ENCODE measurements at places on chromosomes 1 and 21.
A peak's percentile ranks its signal among the peaks of the same experiment; 100 is the strongest.

GRCh38 chr1:25541889-25542658, 1.3 kb upstream of the LDLRAP1 start:
- no peak for DNase-seq

DNA sequence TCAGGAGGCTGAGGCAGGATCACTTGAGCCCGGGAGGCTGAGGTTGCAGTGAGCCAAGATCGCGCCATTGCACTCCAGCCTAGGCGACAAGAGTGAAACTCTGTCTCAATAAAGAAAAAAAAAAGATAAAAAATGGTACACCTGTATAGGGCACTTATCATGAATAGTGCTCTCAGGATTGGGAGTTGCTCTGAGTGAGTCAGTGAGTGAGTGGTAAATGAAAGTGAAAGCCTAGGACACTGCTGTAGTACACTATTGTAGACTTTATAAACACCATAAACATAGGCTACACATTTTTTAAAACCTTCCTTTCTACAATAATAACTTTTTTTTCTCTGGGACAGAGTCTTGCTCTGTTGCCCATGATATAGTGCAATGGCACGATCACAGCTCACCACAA, 16.8 kb downstream of the PHTF1 start:
- DNase-seq, result no peak

- DNase-seq, result no peak
Measured at GRCh38 chr1:28244549-28245251, 8.8 kb downstream of the ATP5IF1 start.

DNA sequence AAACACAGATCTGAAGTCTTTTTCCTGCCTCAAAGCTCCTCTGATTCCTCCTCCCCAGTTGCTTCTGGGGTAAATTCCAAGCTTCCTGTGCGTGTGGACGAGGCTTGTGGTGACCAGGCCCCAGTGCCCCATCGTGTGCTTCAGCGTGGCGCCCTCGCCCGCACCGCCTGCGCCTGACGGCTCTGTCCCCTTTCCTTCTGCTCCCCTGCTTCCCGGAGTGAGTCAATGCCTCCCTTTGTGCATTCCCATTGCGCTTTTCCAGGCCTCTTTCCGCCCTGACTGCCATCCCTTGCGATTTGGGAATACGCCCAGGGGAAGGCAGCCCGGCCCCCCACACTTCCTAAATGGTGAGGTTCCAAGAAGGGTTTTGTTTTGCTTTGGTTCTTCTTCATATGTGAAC, 36.3 kb downstream of the FAAP20 start:
- DNase-seq, result no peak

GRCh38 chr1:173635116-173635515, at the start of gene TEX50:
TSS of gene TEX50 (plus strand) at chr1:173635338. CDS start at chr1:173635522, 184 bp downstream.
- no peak for DNase-seq

DNA sequence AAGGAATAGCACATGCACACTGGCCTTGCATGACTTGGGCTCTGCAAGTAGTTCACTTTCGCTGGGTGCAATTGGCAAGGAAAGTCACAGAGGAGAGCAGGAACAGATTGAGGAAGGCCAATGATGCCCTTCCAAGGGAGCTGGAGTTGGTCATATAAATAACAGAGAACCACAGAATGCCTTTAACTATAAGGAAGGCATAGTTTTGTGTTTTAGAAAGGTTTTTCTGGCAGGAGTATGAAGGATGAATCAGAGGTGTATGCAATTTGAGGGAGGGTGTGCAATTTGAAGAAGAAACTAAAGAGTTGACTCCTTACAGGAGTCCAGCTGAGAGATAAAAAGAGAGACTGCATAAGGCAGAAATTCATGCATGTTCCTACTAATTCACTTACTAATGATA, 112.1 kb downstream of the PHTF1 start:
- DNase-seq, result no peak

DNA sequence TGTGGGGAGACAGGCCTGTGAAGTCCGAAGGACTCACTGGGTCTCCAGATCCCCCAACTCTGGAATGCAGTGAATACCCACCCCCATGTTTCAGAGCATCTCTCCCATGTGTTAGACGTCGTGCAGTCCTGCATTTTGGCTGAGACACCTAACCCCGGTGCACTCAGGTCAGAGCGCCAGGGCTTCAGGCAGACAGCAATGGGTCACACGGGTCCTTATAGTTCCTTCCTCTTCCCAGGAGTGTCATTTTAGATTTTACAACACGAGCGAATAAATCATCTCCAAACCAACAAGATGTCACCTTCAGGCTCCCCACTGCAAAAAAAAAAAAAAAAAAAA, 5.1 kb downstream of the PRRX1 start:
- no peak for DNase-seq

- no peak for DNase-seq
Measured at GRCh38 chr1:204219971-204220616, 6.3 kb upstream of the GOLT1A start.

GRCh38 chr1:15212216-15212953, 34.6 kb upstream of the FHAD1 start:
- no peak for DNase-seq

- DNase-seq, result no peak
Measured at GRCh38 chr1:157240495-157241184, 102.4 kb upstream of the ETV3 start.

DNA sequence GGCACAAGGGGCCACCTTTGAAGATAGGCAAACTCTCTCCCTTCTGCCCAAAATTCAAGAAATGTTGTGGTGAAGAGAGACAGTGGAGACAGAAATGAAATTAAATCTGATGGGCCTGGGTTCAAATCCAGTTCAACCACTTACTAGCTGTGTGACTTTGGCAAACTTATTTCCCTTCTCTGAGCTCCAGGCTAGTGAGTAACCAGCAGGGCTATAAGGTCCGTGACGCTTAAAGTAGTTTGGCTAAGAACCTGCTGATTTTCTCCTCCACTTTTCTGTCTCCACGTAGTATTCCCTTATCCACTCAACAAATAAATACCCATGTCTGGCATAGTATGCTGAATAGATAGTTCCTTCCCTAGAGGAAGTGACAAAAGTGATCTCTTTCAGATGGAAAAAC, 1.9 kb downstream of the SLC2A1 start:
- DNase-seq, result no peak

DNA sequence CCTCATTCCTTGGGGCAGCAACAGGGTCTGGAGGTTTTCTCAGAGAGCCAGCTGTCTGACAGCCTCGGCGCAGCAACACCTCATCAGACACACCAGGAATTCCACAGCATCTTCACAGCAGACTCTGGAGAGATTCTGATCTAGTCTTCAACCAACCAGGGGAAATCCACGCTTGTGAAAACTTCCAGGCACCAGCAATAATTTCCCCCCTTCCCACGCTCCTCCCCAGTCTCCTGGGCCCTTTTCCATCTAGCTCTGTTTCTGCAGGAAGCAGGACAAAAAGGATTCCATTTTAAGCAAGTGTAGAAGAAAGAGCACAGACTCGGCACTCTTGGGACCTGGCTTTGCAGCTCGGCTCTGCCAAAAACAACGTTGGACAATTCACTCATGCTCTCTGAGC, 44.3 kb upstream of the CAPZB start:
- DNase-seq, result no peak

DNA sequence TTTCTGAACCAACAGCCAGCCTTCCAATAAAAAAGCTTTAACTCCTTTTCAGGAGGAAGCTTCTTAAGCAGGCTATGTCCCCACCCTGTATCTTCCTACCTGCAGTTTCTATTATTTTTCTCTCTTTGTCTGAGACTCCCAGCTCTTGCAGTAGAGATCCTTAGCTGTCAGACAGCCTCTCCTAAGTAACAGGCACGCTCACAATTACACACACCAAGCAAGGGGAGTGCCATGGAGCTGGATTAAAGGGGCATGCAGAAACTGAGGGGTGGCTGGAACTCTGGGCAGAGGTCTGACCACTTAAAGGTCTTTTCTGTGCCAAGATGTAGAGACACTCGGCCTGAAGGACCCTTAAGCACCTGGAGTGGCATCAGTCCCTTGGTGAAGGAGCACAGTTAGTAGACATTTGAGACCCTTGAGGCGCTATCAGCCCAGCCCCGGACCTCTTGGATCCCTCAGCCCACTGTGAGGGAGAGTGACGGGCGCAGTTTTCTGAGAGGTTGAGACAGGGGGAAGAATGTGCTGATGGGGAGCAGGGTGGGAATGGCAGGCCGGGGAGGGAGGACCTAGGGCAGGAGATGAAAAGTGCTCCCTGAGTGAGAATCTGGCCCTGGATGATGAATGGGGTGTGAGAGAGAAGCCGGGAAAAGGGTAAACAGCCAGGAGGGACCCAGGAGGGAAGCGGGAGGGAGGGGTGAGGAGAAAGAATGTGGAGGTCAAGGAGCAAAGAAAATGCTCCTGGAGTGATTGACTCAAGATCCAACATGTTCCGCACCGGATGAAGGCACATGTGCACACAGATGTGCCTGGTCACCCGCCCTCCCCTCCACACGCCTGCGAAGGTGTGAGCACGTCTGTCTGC, 13.3 kb downstream of the PLXNA2 start:
- DNase-seq, result no peak

GRCh38 chr1:116983678-116984077, 17.9 kb upstream of the CD101 start:
- no peak for DNase-seq

- no peak for DNase-seq
Measured at GRCh38 chr1:112992780-112993179, 36.8 kb upstream of the SLC16A1 start.

DNA sequence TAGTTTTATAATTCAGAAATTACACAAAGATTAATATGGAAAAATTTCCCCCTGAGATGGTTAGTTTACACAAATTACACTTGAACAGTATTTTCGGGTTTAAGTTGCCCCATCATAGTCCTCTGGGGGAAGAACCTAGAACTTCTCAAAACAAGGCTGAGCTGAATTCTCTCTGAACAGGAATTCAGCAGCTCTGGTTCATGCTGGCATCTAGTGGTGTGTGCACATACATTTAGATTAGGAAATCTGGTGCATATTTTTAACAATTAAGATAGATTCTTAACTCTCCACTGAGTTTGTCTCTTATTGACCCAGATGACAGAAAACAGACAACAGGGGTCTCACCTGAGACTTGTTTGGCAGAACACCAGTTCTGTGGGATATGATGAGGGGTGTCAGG, 410.7 kb downstream of the DSCAM start:
- DNase-seq, result no peak

- no peak for DNase-seq
Measured at GRCh38 chr1:90502194-90502593, 214.9 kb downstream of the BARHL2 start.

DNA sequence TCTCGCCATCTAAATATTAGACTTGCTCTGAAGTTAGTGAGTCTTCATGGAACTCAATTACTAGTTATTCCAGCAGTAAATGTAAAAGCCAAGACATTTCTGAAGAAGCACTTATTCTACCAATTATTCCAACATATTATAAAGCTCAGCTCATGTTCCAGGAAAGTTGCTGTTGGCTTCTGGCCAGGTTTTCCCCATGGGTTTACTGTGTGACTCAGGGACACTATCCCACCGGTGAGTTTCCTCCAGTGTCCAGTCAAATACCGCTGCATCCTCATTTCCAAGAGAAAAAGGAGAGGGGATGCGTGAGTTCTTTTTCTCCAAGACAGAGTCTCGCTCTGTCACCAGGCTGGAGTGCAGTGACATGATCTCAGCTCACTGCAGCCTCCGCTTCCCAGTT, 9.2 kb upstream of the HHIPL2 start:
- no peak for DNase-seq

DNA sequence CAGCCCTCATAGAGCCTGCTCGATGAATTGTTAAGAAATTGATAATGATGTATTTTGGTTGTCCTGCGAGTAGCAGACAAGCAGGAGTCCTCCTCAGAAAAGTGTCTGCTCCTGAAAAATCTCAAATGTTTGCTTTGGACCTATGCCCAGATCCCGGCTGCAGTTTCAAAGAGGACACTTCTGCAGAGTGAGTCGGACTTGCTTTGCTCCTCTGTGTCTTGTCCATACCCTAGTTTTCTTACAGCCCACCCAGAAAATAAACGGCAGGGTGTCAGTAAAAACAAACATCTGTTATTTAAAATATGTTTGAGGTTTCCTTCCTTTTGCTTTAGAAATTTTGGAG, 2.8 kb downstream of the S100A10 start:
- no peak for DNase-seq

- DNase-seq, result no peak
Measured at GRCh38 chr1:158283965-158284364, 5.8 kb upstream of the CD1C start.

- no peak for DNase-seq
Measured at GRCh38 chr1:56133522-56134472, 445.6 kb downstream of the PLPP3 start.

DNA sequence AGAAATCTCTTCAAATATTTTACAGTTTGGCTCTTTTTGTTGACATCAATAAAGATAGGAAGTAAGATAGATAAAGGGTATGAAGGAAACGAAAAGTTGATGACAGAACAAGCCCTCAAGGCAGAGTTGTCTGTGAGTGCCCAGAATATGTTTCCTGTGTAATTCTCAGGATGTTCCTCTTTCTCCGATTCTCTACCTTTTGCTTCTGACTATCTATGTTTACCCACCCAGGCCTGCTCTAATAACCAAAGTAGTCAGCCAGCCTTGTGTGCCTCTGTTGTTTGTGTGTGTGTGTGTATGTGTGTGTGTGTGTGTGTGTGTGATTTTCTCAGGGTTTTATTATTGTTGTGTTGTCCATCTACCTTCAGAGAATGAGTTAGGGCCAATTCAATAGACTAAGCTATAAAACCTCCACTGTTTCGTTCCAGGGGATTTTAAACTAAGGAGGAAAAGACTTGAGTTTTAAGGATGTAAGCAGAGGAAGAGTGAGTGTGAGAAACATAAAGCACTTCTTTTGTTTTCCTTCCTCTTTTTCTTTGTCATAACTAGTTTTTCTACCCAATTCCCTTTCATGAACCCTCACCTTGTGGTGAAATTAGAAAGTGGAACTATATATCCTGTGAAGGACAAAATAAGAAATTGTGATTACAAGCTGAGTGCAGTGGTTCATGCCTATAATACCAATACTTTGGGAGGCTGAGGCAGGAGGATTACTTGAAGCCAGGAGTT, 627.4 kb upstream of the NR5A2 start:
- DNase-seq, result no peak

GRCh38 chr1:238999944-239000343, 386.4 kb upstream of the CHRM3 start:
- DNase-seq, result no peak

- DNase-seq, result peak; percentile 4
Measured at GRCh38 chr1:166479052-166479631, 312.3 kb upstream of the FAM78B start.

- no peak for DNase-seq
Measured at GRCh38 chr1:202283379-202283844, 58.3 kb downstream of the UBE2T start.

GRCh38 chr1:33710967-33711366, 152.9 kb upstream of the HMGB4 start:
- no peak for DNase-seq

DNA sequence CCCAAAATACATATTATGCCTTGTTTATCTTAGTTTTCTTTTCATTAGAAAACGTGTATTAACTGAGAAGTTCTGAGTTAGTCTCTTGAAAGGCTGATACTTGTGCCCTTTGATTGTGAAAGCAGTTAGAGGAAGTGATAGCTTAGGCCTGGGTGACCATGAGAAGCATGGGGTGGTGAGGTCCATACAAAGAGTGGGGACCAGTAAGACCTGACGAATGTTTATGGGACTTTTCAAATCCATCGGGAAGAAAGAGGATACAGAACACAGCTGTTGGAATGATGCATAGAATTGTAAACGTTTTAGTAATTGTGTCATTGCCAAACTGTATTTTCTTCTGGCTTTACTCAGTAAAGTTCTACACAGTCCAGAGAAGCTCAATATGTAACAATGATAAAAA, 259.8 kb downstream of the LMO4 start:
- no peak for DNase-seq

GRCh38 chr1:151108331-151108730, 37.8 kb downstream of the GABPB2 start:
- no peak for DNase-seq

Measured in activated naive CD4-positive, alpha-beta T cell (primary cell).